ENCODE measurements at places on chromosomes 12 and 14.

- DNase-seq: no peak
These were observed 79.9 kb downstream of the HECTD1 start for GRCh38 chr14:31127690-31128089.

DNA sequence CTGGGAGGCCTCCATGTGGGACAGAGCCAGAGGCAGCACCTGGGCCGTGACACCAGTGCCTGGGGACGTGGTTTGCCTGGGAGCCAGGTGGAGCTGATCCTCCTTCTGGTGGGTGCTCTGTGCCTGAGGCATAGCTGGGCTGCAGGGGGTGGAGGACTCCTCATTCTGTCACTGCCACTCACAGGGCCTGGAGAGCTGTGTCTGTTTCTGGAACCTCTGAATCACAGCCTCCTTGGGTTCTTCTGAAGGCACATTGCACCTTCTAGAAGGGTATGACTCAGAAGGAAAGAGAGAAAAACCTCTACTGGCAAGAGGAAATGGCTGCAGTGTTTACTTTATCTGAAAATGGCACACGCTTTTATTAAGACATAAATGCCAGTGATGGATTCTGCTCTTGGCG, 659.8 kb downstream of the VRK1 start:
- DNase-seq: no peak

DNA sequence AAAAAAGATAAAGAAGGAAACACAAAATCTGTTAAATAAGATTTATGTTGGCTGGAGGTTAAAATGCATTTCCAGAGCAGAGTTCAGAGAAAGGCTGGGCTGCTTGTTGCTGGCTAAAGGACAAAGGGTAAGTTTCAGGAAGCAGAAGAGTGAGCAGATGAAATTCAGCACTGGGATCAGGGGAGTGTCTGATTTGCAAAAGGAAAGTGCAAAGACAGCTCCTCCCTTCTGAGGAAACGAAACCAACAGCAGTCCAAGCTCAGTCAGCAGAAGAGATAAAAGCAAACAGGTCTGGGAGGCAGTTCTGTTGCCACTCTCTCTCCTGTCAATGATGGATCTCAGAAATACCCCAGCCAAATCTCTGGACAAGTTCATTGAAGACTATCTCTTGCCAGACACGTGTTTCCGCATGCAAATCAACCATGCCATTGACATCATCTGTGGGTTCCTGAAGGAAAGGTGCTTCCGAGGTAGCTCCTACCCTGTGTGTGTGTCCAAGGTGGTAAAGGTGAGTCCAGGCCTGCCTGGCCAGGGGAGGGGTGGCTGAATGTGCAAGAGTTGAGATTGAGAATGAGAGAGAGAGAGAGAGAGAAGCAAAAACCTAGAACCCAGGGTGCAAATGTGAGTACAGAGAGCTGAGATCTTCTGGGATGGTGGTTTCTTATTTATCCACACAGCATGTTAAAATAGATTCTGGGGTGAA, at the start of gene OAS1:
OAS1 (plus strand) TSS at position 251 of the 703 bp plus-strand sequence; CDS start at position 329, 78 bp downstream.
- DNase-seq: peak; percentile 82

DNA sequence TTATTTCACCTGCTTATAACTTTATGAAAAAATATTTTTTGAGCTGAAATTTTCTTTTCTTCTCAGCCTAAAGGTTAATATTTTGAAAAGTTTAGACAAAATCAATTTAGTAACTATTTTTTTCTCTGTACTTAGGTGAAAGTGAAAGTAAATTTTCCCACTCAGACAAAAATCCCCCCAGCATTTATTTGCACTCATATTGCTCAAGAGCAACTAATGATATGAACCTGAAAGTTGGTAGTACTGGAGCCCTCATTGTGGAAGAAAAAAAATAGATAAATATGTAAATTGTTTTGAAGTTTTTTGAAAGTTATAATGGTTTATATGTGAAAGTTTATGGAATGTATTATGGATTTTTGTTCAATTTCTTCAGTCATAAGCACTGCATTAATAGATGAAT, 1005.9 kb upstream of the ATXN7L3B start:
- DNase-seq: no peak

DNA sequence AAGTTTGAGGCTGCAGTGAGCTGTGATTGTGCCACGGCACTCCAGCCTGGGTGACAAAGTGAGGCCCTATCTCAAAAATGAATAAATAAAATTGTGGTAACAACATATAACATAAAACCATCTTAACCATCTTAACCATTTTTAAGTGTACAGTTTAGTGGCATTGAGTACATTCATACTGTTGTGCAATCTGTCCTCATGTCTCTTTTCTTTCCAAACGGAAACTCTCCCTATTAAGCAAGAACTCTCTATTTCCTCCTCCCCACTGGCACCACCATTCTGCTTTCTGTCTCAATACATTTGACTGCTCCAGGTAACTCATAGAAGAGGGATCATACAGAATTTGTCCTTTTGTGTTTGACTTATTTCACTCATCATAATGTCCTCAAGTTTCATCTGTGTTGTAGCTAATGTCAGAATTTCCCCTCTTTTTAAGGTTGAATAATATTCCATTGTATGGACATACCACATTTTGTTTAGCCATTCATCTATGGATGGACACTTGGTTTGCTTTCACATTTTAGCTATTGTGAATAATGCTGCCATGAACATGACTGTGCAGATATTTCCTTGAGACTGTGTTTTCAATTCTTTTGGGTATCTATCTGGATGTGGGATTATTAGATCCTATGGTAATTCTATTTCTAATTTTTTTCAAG, 4.4 kb upstream of the MARK3 start:
- no peak for DNase-seq

DNA sequence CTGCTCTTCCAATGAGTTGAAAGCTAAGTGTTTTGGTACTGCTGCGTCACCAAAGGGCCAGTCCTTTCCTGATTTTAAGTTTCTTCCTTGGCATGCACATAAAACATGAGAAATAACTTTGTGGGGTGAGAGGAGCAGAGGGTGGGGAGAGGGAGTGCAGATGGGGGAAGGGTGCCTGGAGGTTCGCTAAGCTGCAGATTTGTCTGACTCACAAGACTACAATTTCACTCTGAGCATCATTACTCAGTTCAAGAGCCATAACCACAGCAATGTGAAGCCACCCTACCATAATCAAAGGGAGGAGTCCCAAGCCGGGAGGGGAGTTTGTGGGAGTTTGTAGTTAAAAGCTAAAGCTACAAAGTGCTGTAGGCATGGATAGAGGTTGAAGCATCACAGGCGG, 136.1 kb downstream of the ANO2 start:
- DNase-seq: no peak

GRCh38 chr12:57027011-57027804, 10.9 kb upstream of the TAC3 start:
- DNase-seq: no peak

- DNase-seq: no peak
These were observed 223.2 kb downstream of the PPM1H start for GRCh38 chr12:62711631-62712241.

DNA sequence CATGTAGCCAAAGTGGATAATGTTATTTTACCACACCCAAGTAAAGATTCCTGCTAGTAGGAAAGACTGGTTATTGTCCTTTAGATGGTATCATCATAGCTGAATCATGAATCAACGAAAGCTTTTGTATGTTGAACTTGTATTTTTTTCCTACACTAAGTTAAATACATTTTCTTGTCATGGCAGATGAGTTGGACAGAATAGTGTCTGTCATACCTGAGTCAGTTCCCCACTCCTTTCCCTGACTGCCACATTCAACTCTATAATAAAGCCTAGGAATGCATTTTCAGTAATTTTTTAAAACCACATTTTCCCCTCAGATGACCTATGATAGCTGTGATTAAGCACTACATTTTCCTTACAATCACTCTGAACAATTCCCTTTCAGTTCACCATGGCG, 9.3 kb upstream of the PTHLH start:
- no peak for DNase-seq

DNA sequence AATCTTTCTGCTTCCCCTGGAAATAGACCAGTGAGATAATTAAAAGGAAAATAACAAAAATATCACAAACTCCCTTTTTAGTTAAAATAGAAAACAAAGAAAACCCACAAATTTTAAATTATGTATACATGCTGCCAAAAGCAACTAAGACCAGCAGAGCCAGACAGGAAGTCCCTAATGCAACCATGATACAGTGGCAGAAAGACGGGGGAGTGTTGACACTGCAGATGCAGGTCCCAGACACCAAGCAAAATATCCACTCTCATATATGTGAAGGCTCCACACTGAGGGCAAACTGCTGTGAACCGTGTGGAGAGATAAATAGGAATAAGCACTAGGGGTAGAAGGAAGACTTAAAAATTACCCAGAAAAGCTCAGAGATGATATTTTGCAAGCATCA, 401.0 kb downstream of the BTG1 start:
- DNase-seq: no peak

- DNase-seq: peak; percentile 66
These were observed 436.1 kb downstream of the TMEM132D start for GRCh38 chr12:129467726-129468125.

DNA sequence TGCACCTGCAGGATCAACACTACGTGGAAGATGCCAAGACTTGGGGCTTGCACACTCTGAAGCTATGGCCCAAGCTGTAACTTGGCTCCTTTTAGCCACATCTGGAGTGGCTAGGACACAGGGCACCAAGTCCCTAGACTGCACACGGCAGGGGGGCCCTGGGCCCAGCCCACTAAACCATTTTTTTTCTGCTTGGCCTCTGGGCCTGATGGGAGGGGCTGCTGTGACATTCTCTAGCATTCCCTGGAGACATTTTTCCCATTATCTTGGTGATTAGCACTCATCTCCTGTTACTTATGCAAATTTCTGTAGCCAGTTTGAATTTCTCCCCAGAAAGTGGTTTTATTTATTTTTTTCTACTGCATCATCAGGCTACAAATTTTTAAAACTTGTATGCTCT, 1080.7 kb downstream of the LRFN5 start:
- no peak for DNase-seq

DNA sequence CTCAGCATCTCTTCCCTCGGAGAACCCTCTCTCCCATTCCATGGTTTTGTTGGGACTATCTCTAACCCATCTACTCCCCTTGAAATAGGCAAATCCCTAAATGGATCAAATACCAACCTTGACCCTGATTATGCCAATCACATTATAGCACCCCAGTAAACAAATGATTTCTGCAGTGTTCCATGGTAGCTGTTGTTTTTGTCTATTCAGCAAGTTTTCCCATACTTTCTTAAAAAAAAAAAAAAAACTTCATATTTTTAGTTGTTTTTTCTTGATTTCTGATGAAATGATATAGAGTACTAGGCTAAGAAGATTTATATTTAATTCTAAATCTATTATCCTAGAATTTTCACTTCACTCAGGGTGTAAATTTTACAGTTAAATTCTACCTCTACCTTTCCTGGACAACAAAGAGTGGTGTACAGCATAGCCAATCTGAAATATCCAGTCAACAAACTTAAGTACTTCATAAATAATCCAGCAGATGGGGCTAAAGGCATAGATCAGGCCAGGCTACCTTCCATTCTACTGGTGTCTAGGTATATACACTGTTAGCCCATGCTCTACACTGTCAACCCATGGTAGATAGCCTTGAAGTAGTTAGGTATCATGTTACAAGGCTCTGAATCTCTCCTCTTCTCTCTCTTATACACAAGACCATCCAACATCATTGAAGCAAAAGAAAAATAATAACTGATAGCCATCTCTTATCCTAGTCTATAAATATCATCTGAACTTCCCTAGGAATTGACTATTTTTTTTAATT, 82.2 kb downstream of the PLEKHG7 start:
- DNase-seq: peak; percentile 96

DNA sequence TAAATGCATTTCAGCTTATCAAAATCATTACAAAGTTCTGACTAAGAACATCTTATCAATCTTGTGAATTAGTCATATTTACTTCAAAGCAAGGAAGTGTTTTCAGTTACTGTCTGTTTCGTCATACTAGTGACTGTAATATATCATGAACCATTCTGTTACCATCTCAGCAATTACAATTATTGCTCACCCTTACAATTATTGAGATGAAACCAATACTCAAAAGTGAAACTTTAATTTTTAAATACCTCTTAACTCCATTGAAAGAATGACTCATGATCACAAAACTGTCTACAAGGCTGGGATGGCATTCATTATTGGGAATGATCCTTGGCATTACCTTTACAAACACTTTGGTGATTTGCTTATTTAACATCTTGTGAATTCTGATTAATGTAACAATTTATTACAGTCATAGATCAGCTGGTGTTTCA, 90.3 kb downstream of the RPS6KA5 start:
- DNase-seq: no peak

- no peak for DNase-seq
These were observed 2.9 kb upstream of the TDRD9 start for GRCh38 chr14:103925316-103925715.

DNA sequence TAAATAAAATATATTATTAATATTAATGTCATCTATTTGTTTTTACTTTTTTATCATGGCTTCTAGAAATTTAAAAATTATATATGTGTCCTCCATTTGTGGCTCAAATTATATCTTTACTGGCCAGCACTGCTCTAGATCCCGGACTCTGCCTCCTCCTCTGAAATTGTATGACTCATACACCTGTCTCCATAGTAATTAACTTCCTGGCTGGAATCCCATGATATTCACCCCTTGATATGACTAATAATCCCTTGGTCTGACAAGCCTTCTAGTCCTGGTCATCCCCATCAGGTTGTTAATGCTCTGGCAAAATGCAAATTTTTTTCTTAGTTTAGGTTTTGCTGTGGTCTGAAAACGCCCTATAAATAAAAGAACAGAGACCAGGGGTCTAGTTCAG, 116.2 kb downstream of the BMP4 start:
- DNase-seq: no peak

GRCh38 chr14:50425816-50426215, 29.1 kb upstream of the CDKL1 start:
- no peak for DNase-seq

- DNase-seq: no peak
These were observed 1093.7 kb downstream of the SLC6A15 start for GRCh38 chr12:83818881-83819280.

DNA sequence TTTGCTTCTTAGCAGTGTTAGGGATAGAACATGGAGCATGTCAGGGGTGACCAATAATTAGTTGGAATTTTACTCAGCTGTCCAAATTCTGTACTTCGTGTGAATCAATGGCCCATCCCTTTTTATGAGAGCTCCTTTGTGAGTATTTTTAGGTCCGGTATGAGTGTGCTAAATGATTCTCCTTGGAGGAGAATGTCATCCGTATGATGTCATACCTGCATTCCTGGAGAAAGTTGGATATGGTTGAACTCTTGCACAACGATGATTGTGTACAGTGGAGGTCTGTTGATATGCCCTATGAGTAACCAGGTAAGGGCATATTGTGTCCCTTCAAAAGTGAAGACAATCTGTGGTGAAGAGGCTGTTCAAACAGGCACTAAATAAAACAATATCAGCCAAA, 400.8 kb downstream of the GXYLT1 start:
- no peak for DNase-seq

- no peak for DNase-seq
These were observed 8.5 kb upstream of the SERPINA12 start for GRCh38 chr14:94517641-94518257.

- DNase-seq: no peak
These were observed 916 bp upstream of the PAWR start for GRCh38 chr12:79691511-79692248.

DNA sequence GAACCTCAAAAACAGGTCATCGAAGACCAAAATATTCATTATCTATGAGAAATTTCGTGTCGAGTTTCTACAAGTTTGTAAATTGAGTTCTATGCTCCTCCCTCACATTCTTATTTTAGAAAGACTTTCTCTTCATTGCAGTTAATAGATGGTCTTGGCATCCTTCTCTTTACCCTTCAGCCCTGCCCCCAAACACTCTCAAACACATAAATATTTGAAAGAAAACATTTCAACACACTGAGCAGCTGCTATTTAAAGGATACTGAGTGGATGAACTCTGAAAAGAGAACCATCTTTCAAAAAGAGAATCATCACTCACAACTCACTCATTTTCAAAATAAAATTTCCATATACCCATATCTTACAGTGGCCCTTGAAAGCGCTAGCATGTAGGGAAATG, 67.1 kb downstream of the NUAK1 start:
- no peak for DNase-seq

All from NCI-H2029 treated with DMSO at 0.1 percent for 48 hours (cell line).